Stomach (tissue), 19 donors: ENCODE measurements at places on chromosomes 13 and 19. TPM values are rescaled to one million over a fixed set of nuclear protein-coding genes. Genes with fewer than 3 reads are reported as not detected.

The SIGLEC11 gene
- 41.0 TPM for polyA plus RNA-seq

The PSG4 gene
- polyA plus RNA-seq, result not detected

The UBE2L5 gene
- polyA plus RNA-seq, result not detected

The CACNG6 gene
- 0.46 TPM for polyA plus RNA-seq

The ZNF132 gene
- 1.1 TPM for polyA plus RNA-seq

The CACNG8 gene
- 0.03 TPM for polyA plus RNA-seq

The MYBPC2 gene
- polyA plus RNA-seq, result not detected

DNA sequence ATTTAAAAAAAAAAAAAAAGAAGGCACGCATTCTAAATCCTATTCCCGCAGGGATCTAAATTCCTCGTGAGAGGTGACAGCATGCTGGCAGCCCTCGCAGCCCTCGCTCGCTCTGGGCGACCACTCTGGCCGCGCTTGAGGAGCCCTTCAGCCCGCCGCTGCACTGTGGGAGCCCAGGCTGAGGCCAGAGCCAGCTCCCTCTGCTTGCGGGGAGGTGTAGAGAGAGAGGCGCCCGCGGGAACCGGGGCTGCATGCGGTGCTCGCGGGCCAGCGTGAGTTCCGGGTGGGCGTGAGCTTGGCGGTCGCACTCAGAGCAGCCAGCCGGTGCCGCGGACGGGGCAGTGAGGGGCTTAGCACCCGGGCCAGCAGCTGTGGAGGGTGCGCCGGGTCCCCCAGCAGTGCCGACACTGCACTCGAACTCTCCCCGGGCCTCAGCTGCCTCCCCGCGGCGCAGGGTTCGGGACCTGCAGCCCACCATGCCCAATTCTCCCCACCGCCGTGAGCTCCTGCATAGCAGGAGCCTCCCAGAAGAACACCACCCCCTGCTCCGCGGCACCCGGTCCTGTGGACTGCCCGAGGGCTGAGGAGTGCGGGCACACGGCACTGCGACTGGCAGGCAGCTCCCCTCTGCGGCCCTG, 553.9 kb downstream of the LMO7 start:
- no peak overlapping the region for H3K4me3 ChIP-seq
- no peaks in the 10 kb centered on the region for H3K27me3 ChIP-seq
- H3K4me1 ChIP-seq, result no peaks in the 10 kb centered on the region
- no peaks in the 10 kb centered on the region for H3K36me3 ChIP-seq

DNA sequence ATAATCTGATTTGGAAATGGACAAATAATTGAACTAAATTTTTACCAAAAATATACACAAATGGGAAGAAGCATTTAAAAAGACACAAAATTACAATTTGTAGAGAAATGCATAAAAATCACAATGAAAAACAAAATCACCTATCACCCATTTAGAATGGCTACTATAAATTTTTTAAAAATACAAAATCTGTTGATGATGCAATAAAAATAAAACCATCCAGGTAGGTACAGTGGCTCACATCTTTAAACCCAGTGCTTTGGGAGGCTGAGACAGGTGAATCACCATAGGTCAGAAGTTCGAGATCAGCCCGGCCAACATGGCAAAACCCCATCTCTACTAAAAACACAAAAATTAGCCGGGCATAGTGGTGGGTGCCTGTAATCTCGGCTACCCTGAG, 23.5 kb downstream of the ZNF43 start:
- H3K4me1 ChIP-seq, result no peaks in the 10 kb centered on the region
- no peaks in the 10 kb centered on the region for H3K27me3 ChIP-seq
- H3K4me3 ChIP-seq, result no peak overlapping the region
- DNase-seq, result no peak

GRCh38 chr19:4506449-4507149, 11.7 kb downstream of the PLIN4 start:
- no peaks in the 10 kb centered on the region for H3K4me1 ChIP-seq
- H3K27ac ChIP-seq, result no peak overlapping the region
- H3K36me3 ChIP-seq, result peaks cover 7% of the 10 kb centered on the region
- H3K4me3 ChIP-seq, result no peak overlapping the region
- DNase-seq, result no peak
- H3K27me3 ChIP-seq, result no peaks in the 10 kb centered on the region

GRCh38 chr19:3302755-3303154, 63.6 kb upstream of the NFIC start:
- H3K4me3 ChIP-seq, result no peak overlapping the region
- H3K4me1 ChIP-seq, result no peaks in the 10 kb centered on the region
- DNase-seq, result no peak
- no peaks in the 10 kb centered on the region for H3K36me3 ChIP-seq
- no peak overlapping the region for H3K27ac ChIP-seq

DNA sequence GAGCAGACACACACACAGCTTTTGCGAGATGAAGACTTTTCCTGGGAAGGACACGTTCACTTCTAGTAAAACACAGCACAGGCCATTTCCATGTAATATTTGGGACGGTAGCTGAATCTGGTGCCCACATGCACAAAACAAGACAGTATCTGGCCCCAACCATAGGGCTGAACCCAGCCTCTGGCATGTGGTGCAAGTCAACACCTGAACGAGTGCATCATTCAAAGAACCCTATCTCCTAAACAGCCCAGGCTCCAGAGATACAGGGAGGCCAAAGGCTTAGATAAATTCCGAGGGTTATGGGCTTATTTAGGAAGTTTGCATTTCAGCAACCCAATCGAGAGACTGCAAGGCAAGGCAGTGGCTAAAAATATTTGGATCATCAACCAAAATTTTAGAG, 2.7 kb upstream of the TFDP1 start:
- no peak overlapping the region for H3K27ac ChIP-seq
- H3K4me1 ChIP-seq, result peaks cover 21% of the 10 kb centered on the region
- H3K4me3 ChIP-seq, result no peak overlapping the region
- DNase-seq, result peak; percentile 2
- peaks cover 3% of the 10 kb centered on the region for H3K36me3 ChIP-seq

- no peaks in the 10 kb centered on the region for H3K4me1 ChIP-seq
- H3K36me3 ChIP-seq, result no peaks in the 10 kb centered on the region
- no peaks in the 10 kb centered on the region for H3K27me3 ChIP-seq
Observed at GRCh38 chr13:75934889-75935288, 298.8 kb downstream of the LMO7 start.

- H3K27ac ChIP-seq, result no peak overlapping the region
- peaks cover 6% of the 10 kb centered on the region for H3K4me1 ChIP-seq
Observed at GRCh38 chr19:2355168-2356035, 4.7 kb upstream of the TMPRSS9 start.

GRCh38 chr13:51326777-51327176, 12.7 kb upstream of the SERPINE3 start:
- H3K36me3 ChIP-seq, result no peaks in the 10 kb centered on the region
- no peaks in the 10 kb centered on the region for H3K4me1 ChIP-seq
- no peak overlapping the region for H3K27ac ChIP-seq
- H3K4me3 ChIP-seq, result no peak overlapping the region

DNA sequence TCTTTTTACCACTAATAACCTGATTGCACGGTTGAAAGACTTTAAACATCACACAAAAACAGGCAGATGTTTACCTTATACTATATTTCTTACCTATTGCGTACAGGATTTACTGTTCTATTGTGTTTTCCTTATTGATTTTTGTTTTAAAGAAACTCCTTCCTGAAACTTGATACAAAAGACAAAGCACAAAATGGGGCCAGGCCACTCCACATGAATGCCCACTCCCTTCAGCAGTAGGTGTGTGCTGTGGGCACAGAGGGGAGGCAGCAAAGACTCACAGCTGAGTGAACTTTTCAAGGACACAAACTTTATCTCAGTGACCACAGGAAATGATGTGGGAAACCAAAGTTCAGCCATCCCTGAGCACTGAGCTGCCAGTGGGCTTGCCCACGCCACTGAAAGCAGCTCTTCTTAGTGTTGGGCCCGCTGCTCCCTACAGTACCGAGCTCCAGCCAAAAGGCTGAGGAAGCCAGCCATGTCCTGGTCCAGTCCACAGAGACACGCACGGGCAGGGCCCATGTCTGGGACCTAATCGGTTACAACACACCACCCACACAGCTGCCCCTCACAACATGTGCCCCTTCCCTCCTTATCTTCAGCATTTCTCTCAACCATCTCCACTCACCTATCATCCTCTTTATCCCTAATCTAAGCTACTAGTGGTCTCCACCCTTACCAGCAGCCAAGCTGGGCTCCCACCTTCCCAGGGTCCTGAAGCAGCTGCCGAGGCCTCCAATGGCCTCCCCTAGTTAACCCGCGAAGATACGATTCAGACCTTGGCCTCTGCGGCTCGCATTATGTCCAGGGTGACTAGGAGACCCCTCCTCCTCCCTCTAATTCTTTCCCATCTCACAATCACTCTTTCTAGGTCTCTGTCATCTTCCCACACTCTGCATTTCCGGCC, 39.5 kb downstream of the ATP7B start:
- no peak overlapping the region for H3K4me3 ChIP-seq
- no peaks in the 10 kb centered on the region for H3K27me3 ChIP-seq
- peak overlapping the region; percentile 35 for H3K27ac ChIP-seq
- H3K36me3 ChIP-seq, result peaks cover 4% of the 10 kb centered on the region
